Transverse colon (tissue), 4 donors: ENCODE measurements at places on chromosomes 12 and 14. TPM values are rescaled to one million over a fixed set of nuclear protein-coding genes. Genes with fewer than 3 reads are reported as not detected.

GRCh38 chr14:84809158-84809557 is 720.8 kb upstream of the FLRT2 start:
- no peak for DNase-seq
- no peak overlapping the region for H3K4me3 ChIP-seq
- H3K36me3 ChIP-seq, result no peaks in the 10 kb centered on the region
- H3K27ac ChIP-seq, result no peak overlapping the region
- no peaks in the 10 kb centered on the region for H3K27me3 ChIP-seq

- H3K27ac ChIP-seq, result no peak overlapping the region
- H3K36me3 ChIP-seq, result peaks cover 13% of the 10 kb centered on the region
- no peak for DNase-seq
- H3K4me1 ChIP-seq, result no peaks in the 10 kb centered on the region
Observed at GRCh38 chr12:122306407-122306806, 40.1 kb upstream of the VPS33A start.

Gene TAS2R8
- not detected for total RNA-seq

Gene RAD52
- total RNA-seq, result 34.3 TPM

Gene MIP
- not detected for total RNA-seq
